NCI-H2227 treated with DMSO at 0.1 percent for 48 hours (cell line): ENCODE measurements at places on chromosomes 7 and 10.

GRCh38 chr10:129861776-129862531 lies 102.1 kb downstream of the EBF3 start:
- DNase-seq, result no peak

- DNase-seq, result no peak
Measured at GRCh38 chr7:19491821-19492452, 216.9 kb downstream of the POLR1F start.

DNA sequence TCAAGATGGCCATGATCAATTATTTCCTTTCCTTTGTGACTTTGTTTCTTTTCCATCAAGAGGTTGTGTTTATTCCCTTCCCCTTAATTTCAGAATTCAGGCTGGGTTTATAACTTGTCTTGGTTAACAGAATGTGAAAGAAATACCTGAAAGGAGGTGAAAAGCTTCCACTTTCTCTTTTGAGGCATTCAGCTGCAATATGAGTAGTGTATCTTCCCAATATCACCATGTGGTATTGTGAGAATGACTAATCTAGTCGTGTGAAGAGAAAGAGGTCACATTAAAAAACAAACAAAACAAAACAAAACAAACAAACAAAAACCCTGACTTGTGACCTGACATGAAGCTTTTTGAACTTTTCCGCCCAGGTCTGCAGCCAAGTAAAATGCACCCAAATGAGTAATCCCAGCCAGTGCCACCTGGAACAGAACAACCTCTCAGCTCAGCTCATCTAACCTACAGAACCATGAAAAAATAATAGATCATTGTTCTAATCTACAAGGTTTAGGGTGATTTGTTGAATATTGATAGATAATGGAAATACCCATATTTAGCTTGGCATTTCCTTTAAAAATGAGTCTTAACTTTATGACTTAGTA lies 70.8 kb upstream of the TEX47 start:
- DNase-seq, result no peak

- no peak for DNase-seq
Measured at GRCh38 chr7:46424934-46425333, 503.9 kb upstream of the IGFBP3 start.
